Stimulated activated CD8-positive, alpha-beta memory T cell treated with anti-CD3 and anti-CD28 coated beads, Interleukin-15, amount 100 ng/mL, for 24 hours (primary cell): ENCODE measurements at places on chromosomes 5 and 9.

GRCh38 chr5:124747791-124748686 is 1.6 kb upstream of the ZNF608 start:
- DNase-seq, result no peak

- DNase-seq, result no peak
Measured at GRCh38 chr5:134738963-134739661, 764 bp downstream of the CAMLG start.

GRCh38 chr5:40603378-40603777 is 76.3 kb upstream of the PTGER4 start:
- DNase-seq, result no peak

DNA sequence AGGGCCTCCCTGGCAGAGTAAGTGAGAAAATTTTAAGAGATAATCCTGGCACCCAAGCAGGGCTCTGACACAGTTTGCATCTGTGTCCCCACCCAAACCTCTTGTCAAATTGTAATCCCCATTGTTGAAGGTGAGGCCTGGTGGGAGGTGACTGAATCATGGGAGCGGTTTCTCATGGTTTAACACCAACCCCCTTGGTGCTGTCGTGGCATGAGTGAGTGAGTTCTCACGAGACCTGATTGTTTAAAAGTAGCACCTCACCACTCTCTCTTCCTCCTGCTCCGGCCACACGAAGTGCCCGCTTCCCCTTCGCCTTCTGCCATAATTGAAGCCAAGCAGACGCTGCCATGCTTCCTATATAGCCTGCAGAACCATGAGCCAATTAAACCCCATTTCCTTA is 80.1 kb downstream of the FBXW11 start:
- no peak for DNase-seq

GRCh38 chr9:109475526-109475925 is 22.6 kb downstream of the PTPN3 start:
- no peak for DNase-seq

DNA sequence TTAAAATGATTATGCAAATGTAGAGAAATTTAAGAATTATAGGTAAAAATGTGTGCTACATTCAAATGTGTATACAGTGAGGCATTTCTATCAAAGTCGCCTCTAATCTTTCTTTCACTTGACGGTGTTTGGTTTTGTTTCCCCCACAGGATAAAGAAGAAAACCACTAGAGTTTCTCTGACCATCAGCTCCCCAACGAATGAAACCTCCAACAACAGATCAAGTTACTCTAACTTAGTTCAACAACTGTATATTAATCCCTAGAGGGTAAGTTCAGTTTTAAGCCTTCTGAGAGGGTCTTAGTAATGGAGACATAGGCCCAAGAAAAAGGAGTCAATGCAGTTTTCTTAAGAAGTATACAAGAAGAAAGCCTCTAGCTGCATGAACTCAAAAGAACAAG is 11.5 kb upstream of the MYOT start:
- no peak for DNase-seq

GRCh38 chr5:128254789-128255188 is 171.2 kb downstream of the SLC12A2 start:
- DNase-seq, result no peak

DNA sequence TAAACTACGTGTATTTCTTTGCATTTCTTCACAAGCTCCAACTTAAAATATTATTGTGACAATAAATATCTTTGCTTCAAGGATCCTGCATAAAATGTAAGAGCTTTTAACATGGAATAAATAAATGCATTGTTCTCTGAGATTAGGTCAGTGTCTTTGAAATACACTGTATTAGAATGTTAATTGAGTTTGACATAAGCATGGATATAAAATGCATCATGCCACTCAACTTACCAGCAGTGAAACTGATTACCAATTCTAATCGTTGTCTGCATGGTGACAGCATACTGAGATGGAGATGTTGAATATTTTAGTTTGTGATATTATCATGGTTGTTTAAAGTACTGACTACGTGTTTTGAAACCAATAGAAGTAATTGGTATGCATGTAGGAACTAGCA is 555.3 kb upstream of the ZNF608 start:
- no peak for DNase-seq

- DNase-seq, result no peak
Measured at GRCh38 chr5:36436306-36436705, 134.6 kb upstream of the RANBP3L start.

GRCh38 chr5:93503598-93504067 is 77.4 kb downstream of the NR2F1-AS1 start:
- DNase-seq, result no peak

- no peak for DNase-seq
Measured at GRCh38 chr5:127649018-127649439, at the start of gene CTXN3. Gene CTXN3 (plus strand): TSS chr5:127649082. CDS start chr5:127657522, 8,440 bp downstream.

GRCh38 chr5:173785866-173786265 is 102.3 kb upstream of the CPEB4 start:
- DNase-seq, result no peak

DNA sequence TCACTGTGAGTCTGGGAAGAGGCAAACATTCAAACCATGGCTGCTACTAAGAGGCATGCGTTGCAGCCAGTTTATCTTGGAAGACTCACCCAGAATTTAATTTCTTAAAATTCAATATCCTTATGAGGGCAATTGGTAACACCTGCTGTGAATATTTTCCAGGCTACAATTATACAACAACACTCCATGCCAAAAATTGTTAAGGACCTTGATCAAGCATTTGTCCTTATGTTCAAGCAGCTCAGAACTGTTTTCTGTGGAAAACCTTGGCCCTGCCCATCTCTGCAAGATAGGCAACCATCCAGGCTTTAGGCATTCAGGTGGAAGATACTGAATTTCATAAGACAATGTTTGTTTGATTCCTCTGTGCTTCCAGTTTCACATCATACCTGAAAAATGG is 327.8 kb downstream of the FBXL7 start:
- no peak for DNase-seq

DNA sequence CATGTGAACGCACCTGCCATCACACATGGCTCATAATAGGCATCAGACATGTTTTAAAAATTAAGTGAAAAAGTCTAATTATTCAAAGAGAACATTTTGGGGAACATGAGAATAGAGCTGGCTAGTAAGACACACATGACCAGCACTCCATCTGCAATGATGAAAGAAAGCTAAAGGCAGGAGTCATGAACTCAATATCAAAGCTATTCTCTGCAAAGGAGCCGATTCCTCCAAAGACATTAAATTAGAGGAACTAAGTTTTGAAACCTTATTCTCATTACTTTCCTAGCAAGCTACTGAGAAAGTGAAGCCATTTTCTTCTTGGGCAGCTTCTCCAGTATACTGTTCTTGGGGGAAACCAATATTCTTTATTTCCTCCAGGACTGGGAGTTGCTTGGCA is 172.0 kb downstream of the CRB2 start:
- DNase-seq, result no peak

- DNase-seq, result no peak
Measured at GRCh38 chr5:68325065-68325580, 109.6 kb downstream of the PIK3R1 start.

GRCh38 chr5:5424736-5425135 is 2.3 kb downstream of the ICE1 start:
- DNase-seq, result no peak

- DNase-seq, result no peak
Measured at GRCh38 chr9:86408121-86408520, 53.9 kb upstream of the TUT7 start.

- DNase-seq, result no peak
Measured at GRCh38 chr5:10432059-10433008, 9.3 kb upstream of the ROPN1L start.

DNA sequence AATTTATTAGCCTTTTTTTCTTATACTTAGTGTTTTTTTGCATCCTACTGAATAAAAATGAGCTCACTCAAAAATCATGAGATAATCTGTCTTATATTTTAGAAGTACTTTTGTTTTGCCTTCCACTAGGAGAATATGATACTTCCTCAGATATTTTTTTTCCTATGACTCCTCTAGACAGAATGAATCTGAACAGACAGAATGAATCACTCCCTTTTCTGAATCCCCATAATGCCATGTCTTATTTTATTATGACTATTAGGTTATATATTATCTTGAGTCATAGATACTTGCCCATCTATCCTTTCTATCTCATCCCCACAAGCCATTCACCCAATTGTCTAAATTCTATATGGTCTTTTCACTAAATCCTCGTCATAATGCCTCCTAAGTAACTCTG is 134.6 kb downstream of the BRINP1 start:
- DNase-seq, result no peak

DNA sequence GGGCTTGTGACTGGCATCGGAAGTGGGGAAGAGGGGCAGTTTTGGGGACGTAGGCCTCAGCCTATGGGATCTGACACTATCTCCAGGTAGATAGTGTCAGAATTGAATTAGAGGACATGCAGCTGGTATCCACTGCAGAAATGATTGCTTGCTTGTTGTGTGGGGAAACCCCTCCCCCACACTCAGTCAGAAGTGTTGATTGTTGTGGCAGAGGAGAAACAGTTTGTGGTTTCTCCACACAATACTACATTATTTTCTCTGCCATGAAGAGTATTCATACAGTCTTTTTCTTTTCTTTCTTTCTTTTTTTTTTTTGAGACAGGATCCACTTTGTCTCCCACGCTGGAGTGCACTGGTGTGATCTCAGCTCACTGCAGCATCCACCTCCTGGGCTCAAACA is 113.9 kb downstream of the ARRDC3 start:
- DNase-seq, result no peak

DNA sequence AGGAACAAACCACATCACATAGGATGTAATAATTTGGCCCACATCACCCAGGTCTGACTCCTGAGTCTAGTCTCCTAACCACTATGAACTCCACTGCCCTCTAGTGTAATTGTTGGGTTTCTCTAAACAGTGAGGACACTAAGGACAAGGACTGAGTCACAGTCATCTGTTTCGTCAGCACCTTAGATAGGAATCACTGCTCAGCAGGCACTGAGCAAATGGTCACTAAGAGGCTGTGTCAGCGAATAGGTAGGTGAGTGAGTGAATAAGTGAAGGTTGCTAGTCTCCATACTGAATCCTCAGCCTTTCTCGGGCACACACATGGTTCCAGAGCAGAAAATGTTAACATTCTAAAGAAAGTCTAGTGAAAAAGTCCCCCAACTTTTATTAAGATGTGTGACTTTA is 278.6 kb downstream of the SPOCK1 start:
- no peak for DNase-seq

GRCh38 chr5:32076699-32077695 is 97.1 kb downstream of the GOLPH3 start:
- no peak for DNase-seq

DNA sequence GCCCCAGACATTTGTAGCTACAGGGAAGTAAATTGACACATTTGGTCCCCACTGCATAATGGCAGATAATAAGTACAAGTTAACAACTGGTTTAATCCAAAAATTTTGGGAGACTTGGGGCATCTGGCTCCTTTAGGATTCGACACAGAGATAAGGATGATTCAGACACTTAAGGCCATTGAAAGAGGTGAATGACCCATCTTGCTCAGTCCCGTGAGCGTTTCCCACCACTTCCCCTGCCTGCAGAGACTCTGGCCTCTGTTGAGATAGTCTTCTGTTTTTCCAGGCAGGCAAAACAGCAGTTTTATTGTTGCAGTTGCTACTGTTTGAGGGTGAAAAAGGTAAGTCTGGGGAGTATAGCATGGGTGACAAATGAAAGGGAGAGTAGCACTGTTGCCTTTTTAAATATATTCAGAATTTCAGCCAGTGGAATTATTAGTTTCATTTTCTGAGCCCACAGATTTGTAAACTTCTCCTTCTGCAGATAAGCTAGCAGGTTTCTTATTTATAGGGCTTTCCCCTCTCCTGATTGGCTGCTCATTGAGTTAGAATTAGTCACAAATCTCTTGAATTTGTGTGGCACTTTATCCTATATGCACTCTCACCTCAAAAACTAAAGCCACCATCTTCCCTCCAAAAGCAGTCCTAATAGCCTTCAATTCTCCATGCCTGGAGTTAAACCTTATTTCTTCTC is 19.3 kb downstream of the ACO1 start:
- DNase-seq, result no peak

DNA sequence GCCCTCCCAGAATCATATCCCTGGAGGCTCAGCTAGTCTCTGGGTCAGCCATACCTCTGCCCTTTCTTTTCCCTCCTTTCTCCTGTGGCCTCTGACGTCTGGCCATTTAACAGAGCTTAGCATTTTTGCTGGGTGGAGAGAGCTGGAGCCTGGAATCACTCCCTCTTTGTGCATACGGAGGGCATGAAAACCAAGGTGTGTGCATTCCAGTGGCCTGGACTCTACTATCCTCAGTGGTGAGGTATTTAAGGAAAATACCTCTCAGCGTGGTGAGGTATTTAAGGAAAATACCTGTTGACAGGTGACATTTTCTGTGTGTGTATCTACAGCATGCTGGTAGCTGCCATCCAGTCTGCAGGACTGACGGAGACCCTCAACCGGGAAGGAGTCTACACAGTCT is 27.5 kb downstream of the TGFBI start:
- no peak for DNase-seq

GRCh38 chr9:130366888-130367550 is 77.7 kb upstream of the ASS1 start:
- no peak for DNase-seq

GRCh38 chr9:79813258-79813638 is 241.5 kb downstream of the TLE4 start:
- no peak for DNase-seq

DNA sequence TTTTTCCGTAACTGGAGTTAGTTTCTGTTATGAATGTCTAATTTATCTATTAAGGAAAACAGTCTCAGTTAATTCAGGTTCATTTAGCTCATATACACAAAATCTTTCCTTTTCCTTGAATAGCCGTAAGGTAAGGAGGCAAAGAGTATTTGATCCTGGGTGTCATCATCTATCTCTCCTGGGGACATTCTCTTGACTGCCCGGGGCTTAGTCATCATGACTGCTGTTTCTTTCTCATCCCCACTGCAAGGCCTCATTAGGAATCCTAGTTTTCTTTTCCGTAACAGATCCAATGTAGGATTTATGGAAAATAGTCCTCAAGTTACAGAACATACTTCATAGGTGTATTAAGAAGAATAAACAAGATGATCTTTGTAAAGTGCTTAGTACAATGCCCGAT is 134.9 kb upstream of the CHD1 start:
- no peak for DNase-seq

- DNase-seq, result no peak
Measured at GRCh38 chr5:1419476-1420210, 25.6 kb downstream of the SLC6A3 start.

GRCh38 chr5:124670722-124671184 is 75.7 kb downstream of the ZNF608 start:
- DNase-seq, result no peak

- DNase-seq, result no peak
Measured at GRCh38 chr5:131996210-131997025, 15.0 kb downstream of the ACSL6 start.

DNA sequence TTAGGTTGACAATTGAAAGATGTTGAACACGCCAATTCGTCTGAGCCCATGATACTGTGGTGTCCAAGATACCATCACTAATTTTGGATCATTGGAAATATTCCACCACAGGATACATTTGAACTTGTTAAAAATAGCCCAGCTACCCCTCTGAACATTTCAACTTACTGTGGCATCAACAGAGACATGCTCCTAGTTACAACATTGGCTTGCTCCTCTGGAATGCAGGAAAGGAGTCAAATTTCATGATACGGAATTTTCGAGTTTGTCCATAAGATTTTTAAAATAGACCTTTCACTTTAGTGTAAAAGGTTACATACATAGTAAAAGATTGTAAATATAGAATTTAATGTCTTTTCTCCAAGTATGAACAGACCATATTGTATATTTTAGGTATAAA is 12.8 kb downstream of the SEMA5A start:
- DNase-seq, result no peak
